H4 (cell line): ENCODE measurements at places on chromosomes 6 and 20. TPM values are rescaled to one million over a fixed set of nuclear protein-coding genes. Genes with fewer than 3 reads are reported as not detected.

Gene PNLDC1
- not detected in 2 replicates for total RNA-seq

Gene SDC4
- total RNA-seq, result 88.3 and 88.4 TPM in 2 replicates

DNA sequence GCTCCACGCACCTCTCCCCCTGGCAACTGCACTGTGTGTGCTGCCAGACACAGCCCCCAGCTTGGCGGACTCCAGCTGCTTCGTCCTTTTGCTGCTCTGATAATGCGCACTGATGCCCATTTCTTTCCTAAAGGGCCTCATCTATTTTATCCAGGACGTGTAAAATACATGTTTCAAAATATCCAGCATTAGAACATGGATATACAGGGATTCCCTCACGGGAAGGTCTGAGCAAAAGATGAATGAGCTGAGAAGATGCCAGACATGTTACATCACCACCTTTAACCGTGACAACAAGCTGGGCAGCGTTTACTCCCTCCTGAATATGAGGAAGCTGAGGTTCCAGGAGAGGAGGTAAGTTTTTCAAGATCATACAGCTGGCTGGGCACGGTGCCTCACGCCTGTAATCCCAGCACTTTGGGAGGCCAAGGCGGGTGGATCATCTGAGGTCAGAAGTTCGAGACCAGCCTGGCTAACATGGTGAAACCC is 32.8 kb downstream of the TNXB start:
- peak; percentile 86 for DNase-seq

DNA sequence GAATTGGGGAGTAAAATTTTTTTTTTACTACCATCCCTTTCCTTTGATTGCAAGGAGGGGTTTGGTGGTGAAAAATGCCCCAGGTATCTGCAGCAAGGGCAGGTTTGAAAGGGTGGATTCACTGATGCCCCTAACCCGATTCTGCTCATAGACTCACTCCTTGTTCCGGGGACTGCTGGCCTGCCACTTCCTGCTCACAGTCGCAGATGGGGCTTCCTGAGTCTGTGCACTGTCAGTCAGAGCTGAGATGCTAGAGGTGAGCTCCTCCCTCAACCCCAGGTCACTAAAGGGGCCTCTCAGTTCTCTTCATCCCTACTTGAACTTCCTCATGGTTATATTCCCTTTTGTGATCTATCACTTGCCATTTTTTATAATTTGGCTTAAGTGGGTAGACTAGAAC is 357.9 kb downstream of the FARS2 start:
- DNase-seq, result no peak

GRCh38 chr6:137160763-137161162 is 12.7 kb downstream of the IL22RA2 start:
- DNase-seq, result no peak

GRCh38 chr6:143857651-143858050 is 6.6 kb upstream of the ZC2HC1B start:
- DNase-seq, result no peak

- DNase-seq, result no peak
These were observed 48.8 kb upstream of the SCGN start for GRCh38 chr6:25603251-25603650.

DNA sequence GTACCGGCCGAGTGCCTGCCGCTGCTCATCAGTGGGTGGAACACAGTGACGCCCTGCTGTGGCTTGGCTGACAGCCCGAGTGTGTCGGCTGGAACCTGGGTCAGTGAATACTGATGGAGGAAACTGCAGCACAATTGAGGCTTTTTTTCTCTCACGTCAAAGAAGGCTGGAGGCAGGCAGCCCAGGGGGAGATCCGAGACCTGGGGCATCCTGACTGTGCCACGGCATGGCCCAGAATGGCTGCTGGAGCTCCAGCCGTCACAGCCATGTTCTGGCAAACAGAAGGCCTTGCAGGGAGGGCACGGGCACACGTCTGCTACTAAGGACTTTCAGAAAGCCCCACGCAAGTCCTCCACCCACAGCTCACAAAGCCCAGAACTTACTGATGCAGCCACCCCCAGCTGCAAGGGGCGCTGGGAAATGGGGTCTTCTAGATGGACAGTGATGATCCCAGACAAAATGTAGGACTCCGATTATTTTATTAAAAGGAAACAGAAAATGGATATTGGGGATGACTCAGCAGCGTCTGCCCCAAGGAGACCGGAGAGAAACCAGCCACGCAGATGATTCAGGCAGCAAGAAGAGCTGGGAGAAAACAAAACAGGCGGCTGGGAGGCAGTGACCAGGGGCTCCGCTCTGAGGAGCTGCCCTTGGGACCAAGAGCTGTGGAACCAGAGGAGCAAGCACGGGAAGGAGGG is 140.0 kb downstream of the TAF4 start:
- DNase-seq, result peak; percentile 78

- no peak for DNase-seq
These were observed 1.9 kb downstream of the FBXO9 start for GRCh38 chr6:53066874-53067706.

- DNase-seq, result no peak
These were observed 16.7 kb downstream of the TRAPPC3L start for GRCh38 chr6:116528780-116529179.

Gene CTCFL
- total RNA-seq, result not detected in 2 replicates

DNA sequence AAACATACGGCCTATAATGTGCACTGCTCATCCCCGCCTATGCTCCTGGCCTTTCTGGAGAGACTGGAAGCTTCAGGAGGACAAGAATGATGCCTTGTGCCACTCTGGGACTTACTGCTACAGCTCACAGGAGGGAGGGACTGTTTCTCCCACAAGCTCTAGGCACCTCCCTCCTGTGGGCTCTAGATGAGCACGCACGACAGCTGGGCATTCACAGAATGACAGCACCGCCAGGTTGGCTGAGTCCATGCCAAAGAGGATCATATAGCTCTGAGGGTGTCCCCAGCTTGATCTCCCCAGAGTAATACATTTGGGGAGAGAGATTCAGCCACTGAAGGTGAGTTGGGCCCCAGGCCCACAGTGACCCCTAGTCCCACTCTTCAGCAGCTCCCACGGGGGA is 10.1 kb upstream of the PGC start:
- DNase-seq, result no peak

Gene E2F1
- total RNA-seq, result 15.1 and 17.0 TPM in 2 replicates

Gene GHRH
- not detected in 2 replicates for total RNA-seq

GRCh38 chr20:58160451-58161061 is 67.9 kb downstream of the ANKRD60 start:
- DNase-seq, result no peak

GRCh38 chr20:51487565-51488268 is 54.8 kb downstream of the NFATC2 start:
- DNase-seq, result peak; percentile 85

DNA sequence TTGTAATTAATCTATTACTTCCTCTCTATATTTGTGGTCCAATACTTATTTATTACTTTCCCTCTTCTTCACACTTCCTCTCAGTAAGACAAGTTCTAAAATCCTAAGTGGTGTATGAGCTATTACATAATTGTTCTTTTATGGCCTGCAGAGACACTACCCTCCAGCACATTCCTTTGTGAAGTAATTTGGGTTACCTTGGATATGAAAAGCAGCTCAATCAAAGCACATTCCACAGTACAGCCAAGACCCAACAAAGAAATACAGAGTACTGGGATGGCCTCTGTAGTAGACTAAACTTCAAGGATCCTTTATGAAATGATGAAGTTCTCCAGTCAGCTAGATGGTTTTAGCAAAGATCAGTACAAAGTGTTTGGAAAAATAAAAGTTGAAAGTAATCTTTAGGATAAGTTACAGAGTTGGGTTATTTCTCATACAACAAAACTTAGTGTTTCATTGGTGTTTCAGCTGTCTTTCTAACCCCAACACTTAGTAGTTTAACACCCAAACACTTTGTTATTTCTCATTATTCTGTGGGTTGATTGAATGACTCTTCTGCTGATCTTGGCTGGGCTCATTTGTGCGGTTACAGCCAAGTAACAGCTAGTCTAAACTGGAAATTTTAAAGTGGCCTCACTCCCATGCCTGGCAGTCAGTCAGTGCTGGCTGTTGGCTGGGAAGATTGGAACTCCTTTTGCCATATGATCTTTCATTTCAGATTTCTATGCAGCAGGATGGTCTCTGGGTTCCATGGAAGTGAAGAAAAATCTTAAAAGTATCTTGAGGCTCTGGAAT is 161.5 kb upstream of the POU3F2 start:
- DNase-seq, result no peak

- DNase-seq, result no peak
These were observed 132.9 kb upstream of the NUP153 start for GRCh38 chr6:17839513-17840223.

Gene SLC52A3
- total RNA-seq, result 0.12 TPM in 1 of 2 replicates, not detected in the other

- peak; percentile 30 for DNase-seq
These were observed 199.9 kb downstream of the DTNBP1 start for GRCh38 chr6:15462717-15463525.

Gene MYLK4
- total RNA-seq, result 0.10 and 0.48 TPM in 2 replicates

Gene TMC2
- total RNA-seq, result not detected in 2 replicates

Gene FKBP1C
- total RNA-seq, result 0.14 and 0.15 TPM in 2 replicates

- DNase-seq, result no peak
These were observed 190.8 kb upstream of the LAMP5 start for GRCh38 chr20:9323622-9324021.

Gene GRM1
- 0.02 and 0.53 TPM in 2 replicates for total RNA-seq

Gene LY6G6D
- total RNA-seq, result not detected in 2 replicates

DNA sequence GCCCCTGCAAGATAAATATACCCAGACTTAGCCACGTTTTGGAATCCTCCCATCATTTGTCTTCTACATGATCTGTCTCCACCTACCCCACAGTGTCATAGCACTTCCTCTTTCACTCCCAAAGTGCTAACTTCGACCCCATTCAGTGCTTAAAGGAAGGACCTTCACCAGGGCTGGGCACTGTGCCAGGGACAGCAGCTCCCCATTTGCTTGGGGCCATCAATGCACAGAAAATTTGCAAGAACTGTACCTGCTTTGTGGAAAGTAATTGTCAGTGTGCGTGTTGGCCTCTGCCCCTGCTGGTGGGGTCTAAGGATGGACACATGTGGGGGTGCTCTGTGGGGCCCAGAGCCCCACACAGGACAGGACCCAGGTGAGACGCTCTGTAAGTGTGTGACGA is 5.2 kb upstream of the BPIFA2 start:
- DNase-seq, result no peak

DNA sequence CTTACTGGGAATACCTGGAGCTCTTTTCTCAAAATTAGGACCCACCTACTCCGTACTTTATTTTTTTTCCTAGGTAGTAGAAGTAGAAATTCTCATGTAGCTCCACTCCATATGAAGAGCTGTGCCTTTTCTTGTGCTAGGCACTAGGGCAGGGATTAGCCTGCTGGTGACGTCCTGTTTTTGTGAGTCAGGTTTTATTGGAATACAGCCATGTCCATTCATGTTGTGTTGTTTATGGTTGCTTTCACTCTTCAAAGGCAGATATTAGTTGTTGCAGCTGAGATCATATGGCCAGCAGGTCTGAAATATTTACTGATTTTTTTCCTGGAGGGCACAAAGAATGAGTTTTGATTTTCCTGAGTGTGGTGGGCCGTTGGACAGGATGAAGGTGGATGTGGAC is 20.5 kb downstream of the XRN2 start:
- DNase-seq, result peak; percentile 79

GRCh38 chr6:160156842-160157241 is 35.2 kb downstream of the SLC22A1 start:
- no peak for DNase-seq

DNA sequence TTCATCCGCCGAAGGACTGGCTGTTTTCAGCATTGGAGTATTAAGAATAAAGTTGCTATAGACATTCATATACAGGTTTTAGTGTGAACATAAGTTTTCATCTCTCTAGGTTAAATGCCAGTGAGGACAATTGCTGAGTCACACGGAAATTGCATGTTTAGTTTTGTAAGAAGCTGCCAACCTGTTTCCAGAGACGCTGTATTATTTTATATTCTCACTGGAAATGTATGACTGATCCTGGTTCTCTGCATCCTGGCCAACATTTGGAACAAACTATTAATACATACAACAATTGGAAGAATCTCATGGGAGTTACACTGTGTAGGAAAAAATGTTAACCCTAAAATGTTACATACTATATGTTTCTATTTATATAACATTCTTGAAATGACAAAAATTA is 16.7 kb upstream of the TGM6 start:
- DNase-seq, result peak; percentile 38

- no peak for DNase-seq
These were observed 8.7 kb upstream of the DSP start for GRCh38 chr6:7532821-7533220.

Gene SLC22A7
- total RNA-seq, result not detected in 2 replicates

DNA sequence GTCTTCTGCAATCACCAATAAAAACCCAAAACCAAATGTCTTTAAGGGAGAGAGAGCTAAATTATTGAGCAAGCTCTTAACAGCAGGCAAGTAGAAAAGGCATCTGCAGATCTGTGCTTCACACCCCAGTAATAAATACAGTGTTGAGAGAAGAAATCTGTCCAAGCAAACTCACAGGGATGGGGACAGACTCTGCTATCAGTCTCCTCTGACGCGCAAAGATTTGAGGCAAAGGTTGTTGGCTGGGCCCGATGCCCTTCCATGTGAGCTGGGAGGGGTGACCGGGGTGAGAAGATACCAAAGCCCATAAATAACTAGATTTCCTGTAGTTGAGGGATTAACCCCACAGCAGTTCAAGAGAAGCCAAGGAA is 315.2 kb upstream of the SOX4 start:
- DNase-seq, result no peak

GRCh38 chr6:35054106-35054742 is 86.9 kb downstream of the TCP11 start:
- no peak for DNase-seq

- no peak for DNase-seq
These were observed 253.4 kb downstream of the PRL start for GRCh38 chr6:22043284-22043962.

Gene FOXC1
- 4.8 and 4.9 TPM in 2 replicates for total RNA-seq

DNA sequence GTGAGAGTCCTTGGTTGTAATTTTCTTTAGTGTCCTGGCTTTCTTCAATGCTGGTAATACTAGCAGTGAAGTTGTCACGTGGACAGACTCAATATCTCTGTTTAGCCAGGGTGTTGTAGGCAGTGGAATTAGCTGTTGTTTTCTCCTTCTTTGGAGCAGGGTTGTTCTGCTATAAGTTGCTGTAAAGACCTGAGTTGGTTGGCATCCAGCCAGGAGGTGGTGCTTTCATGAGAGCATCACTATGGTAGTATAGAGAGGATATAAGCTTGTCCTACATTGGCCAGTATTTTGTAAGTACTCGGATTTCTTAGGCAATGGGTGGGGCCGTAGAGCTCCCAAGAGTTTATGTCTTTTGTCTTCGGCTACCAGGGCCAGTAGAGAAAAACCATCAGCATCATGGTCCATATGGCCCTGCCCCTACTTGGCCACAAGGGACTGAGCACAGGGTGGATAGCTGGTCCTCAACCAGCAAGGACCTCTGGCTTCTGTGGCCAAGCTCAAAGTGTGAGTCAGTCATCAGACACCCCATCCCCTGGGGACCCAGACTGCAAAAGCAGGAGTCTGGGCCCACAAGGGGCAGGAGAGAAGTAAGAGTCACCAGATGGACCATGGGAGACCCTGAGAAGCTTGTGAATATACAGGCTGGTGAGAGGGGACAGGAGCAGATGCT is 127.9 kb upstream of the NXT1 start:
- no peak for DNase-seq

Gene FNDC11
- total RNA-seq, result not detected in 2 replicates

DNA sequence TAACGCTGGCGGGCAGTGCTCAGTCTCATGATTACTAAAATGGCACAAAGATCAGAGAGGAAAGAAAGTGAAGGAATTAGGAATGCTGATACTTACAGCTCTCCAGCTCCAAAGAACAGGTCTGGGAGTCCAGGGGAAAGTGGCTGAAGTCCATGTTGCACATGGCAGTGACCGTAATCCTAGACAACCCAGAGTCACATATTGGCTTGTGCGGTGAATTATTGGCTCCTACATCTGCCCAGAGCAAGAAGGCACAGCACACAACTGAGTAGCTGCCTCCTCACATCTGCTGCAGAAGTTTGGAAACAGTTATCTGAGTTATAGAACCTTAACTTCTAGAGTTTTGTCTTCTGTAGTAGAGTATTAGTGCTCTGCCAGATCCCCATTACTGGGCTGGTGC is 47.2 kb downstream of the GABRR2 start:
- no peak for DNase-seq

Gene ALDH5A1
- total RNA-seq, result 1.7 and 2.0 TPM in 2 replicates
